ENCODE measurements at places on chromosomes 7 and 10.

GRCh38 chr7:30996256-30996655 lies 32.5 kb downstream of the GHRHR start:
- no peak for DNase-seq

DNA sequence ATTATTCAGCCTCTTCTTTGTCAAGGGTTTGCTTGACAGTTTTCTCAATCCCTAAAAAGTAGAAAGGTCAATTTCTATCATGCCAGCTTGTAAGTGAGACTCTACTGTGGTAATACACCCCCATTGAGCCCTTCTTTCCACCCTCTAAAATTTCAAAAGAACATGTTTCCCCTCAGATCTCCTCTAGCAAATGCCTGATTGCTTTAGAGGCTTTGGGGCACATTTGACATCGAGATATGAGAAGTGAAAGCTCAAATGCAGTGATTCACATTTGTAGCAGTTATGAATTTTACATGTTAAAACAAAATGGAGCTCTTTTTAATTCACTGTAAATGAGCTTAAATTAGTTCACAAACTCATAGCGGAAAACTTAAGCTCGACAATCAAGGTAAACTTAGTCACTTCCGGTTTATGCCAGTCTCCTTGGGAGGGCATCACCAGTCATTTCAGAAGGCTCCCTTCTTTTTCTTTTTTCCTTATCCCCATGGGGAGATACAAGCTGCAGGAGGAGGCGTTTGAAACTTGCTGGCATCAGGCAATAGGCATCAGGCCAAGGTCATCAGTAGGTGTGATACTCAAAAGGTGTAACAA lies 55.3 kb upstream of the ADO start:
- no peak for DNase-seq

GRCh38 chr7:149415391-149416071 lies 45.3 kb downstream of the ZNF777 start:
- DNase-seq: no peak

GRCh38 chr10:116029826-116030225 lies 243.2 kb downstream of the GFRA1 start:
- DNase-seq: no peak

- peak; percentile 9 for DNase-seq
Measured at GRCh38 chr10:30671026-30671616, 41.6 kb upstream of the LYZL2 start.

DNA sequence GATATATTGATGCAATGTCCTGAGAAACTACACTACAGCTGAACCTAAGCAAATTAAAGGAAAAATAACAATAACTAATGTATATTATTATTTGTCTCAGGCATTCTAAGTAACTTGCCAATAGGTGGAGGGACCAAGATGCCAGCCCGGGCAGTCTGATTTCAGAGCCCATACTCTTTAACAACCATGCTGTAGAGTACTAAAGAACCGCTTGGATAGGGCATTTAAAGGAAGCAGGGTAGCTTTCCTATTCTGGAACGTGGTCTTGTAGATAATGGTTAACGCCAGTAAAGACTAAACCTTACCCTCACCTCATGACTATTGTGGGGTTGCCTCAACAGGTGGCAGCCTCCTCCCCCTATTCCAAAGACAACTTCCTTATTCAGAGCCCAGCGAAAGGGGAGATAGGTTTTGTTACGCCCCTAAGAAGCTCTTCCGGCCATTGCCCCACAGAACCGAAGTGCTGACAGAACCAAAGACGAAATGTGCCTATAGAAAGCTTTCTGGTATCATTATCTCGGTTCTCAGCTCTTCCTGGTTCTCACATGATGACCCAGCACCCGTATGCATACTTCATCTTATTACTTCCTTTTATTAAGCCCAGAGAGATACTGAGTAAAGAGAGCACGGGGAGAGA lies 707 bp upstream of the C1GALT1 start:
- DNase-seq: peak; percentile 38

- no peak for DNase-seq
Measured at GRCh38 chr7:25395976-25396375, 167.7 kb upstream of the NPVF start.

DNA sequence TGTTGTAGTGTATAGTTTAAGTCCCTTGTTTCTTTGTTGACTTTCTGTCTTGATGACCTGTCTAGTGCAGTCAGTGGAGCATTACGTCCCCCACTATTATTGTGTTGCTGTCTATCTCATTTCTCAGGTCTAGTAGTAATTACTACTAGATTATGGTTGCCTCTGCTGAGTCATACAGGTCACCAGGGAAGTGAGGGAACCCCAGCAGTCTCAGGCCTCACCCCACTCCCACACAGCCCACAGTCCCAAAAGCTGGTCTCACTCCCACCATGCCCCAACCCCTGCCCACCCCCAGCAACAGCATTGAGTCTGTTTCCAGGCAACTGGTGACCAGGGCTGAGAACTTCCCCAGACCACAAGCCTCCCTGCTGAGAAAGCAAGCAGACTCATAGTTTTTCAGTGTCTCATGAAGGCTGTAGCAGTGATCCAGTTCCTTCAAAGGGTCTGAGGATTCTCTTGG lies 88.0 kb downstream of the PLXDC2 start:
- no peak for DNase-seq

- no peak for DNase-seq
Measured at GRCh38 chr10:89475591-89475998, 59.8 kb downstream of the SLC16A12 start.

DNA sequence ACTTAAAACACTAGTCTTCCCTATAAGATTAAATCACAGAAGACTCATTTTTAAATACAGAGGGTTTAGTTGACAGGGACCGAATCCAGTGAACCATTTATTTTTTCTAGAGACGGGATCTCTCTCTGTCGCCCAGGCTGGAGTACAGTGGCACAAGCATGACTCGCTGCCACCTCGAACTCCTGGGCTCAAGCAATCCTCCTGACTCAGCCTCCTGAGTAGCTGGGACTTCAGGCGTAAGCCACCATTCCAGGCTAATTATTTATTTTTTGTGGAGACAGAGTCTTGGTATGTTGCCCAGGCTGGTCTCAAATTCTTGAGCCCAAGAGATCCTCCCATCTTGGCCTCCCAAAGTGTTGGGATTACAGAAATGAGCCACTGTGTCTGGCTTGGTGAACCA lies 20.9 kb upstream of the LYZL1 start:
- no peak for DNase-seq

GRCh38 chr7:47513741-47514241 lies 68.1 kb downstream of the TNS3 start:
- no peak for DNase-seq

DNA sequence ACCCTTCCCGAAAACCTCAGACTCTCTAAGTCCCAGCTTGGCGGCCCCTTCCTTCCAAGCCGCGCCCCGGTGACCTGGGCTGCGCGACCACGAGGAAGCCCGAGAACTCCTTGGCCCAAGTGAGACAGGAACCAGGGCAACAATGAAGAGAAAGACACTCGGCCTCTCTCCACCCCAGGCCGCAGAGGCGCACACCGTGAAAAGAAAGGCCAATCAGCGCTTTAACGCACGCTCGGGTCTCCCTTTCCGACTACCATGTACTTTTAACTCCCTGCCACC lies 166.4 kb upstream of the PPP1R3A start:
- DNase-seq: no peak

- no peak for DNase-seq
Measured at GRCh38 chr10:97549587-97550322, 22.8 kb upstream of the ANKRD2 start.

Measured in T follicular helper cell (primary cell).